ENCODE measurements at places on chromosomes 13 and 19.

DNA sequence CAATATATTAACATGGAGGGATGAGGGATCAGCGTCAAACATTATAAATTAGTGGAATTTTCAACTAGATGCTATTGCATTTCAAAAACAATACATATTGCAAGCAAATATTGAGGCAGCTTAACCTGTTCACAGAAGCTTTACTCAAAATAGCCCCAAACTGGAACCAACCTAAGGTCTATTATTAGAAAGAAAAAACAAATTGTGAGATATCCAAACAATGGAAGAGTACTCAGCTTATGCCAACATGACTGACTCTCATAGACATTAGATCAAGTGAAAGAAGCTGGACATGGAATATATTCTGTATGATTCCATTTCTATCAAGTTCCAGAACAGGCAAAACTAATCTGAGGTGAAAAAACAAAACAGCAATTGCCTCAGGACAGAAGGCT is 27.6 kb upstream of the NEK3 start:
- no peak for DNase-seq

DNA sequence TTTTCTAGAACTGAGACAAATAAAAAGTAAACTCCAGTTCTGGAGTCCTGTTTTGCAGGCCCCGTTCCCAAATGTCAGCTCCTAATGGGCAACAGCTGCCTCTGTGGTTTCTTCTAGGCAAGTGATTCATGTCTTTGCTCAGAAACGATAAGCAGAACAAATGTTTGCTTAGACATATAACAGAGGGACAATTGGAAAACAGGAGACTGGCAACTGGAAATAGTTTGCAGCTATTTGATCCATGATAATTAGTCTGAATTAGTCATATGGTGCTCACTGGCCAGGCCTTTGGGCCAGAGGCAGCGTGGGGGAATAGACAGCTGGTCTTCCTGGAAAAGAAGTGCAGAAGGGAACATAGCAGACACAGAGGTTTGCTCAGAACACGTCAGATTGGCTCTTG is 29.2 kb upstream of the TSHZ3 start:
- DNase-seq = peak; percentile 2

DNA sequence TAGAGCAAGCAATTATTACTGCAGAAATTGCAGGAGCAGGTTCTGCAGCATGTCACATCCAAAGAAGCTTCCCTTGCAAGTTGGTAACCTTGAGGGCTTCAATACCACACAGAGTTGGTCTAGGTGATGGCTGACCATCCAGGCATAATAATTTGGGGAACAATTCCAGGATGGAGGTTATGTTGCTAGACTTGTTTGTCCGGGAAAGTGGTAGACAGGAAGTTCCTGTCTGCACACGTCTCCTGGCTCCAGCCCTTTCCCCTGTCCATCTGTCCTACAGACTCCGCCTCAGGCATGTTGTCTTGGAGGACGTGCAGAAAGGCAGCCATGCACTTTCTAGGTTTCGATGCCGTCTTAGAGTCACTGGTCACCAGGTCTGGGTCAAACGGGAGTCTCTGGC is 26.0 kb downstream of the DPRX start:
- no peak for DNase-seq

DNA sequence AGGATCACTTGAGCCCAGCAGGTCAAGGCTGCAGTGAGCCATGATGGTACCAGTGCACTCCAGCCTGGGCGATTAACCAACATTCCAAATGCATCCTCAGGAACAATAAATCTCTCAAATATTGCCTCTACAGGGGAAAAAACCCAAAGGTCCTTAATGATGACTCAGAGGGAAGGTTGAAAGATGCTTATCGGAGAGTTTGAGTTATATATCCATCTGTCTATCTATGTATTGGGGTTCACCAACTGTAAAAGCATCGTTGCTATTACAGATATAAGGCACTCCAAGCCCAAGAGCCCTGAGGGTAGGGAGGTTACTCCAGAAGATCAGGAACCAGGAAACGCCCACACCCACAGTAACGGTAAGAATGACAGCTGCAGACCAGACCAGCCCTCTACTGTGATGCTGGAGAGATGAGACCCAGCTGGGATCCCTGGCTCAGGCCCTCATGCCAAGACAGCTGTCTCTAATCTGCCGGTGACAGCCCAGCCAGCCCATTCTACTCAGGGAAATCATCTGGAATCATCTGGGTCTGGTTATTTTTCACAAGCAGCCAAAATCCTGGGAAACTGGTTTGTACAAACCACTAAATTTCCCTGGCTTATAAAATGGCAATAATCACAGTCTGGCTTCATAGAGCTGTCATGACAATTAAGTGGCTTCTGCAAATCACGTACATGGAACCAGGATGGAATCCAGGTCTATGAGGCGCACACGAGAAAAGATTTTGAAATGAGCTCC is 23.8 kb downstream of the TEX101 start:
- no peak for DNase-seq

DNA sequence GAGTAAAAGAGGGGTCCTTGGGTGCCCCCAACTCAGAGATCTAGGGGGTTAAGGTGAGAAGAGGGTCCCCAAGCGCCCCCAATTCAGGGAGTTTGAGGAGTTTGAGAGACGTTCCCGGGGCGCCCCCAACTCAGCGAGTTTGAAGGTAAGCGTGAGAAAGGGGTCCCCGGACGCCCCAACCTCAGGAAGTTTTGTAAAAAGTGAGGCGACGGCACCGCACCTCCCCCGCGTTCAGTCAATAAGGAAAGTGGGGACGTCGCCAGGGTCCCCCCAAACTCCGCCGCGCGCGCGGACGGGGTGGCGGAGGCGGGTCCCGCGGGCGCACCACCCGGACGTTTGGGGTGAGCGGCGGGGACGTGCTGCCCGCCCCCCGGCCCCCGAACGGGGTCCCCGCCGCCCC is 353 bp downstream of the RFX2 start:
- DNase-seq = no peak

DNA sequence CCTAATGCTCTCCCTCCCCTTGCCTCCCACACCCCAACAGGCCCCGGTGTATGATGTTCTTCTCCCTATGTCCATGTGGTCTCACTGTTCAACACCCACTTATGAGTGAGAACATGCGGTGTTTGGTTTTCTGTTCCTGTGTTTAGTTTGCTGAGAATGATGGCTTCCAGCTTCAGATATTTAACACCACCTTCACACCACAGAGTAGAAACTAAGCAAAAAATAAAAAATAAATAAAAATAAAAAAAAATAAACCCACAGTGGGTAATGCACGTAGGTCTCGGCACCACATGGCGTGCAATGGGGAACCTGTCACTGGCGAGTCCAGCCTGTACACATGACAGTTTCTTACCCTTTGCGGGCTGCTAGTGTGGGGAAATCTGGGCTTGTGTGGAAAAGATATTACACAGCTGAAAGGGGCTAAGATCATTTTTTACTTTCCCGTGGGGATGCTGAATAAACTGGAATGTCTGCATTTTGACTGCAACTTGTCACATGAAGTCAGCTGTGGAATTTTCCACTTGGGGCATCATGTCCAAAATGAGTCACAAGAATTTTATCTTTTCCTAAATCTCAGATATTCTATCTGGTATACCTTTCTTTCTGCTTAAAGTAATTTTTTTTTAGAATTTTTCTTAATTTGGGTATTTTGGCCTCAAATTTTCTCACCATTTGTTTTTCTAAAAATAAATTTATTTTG is 170.5 kb downstream of the IRS2 start:
- DNase-seq = no peak

GRCh38 chr13:25874907-25875306 is 176.9 kb downstream of the SHISA2 start:
- DNase-seq = no peak

- DNase-seq = no peak
These were observed 9.0 kb downstream of the NACC1 start for GRCh38 chr19:13127051-13127450.

DNA sequence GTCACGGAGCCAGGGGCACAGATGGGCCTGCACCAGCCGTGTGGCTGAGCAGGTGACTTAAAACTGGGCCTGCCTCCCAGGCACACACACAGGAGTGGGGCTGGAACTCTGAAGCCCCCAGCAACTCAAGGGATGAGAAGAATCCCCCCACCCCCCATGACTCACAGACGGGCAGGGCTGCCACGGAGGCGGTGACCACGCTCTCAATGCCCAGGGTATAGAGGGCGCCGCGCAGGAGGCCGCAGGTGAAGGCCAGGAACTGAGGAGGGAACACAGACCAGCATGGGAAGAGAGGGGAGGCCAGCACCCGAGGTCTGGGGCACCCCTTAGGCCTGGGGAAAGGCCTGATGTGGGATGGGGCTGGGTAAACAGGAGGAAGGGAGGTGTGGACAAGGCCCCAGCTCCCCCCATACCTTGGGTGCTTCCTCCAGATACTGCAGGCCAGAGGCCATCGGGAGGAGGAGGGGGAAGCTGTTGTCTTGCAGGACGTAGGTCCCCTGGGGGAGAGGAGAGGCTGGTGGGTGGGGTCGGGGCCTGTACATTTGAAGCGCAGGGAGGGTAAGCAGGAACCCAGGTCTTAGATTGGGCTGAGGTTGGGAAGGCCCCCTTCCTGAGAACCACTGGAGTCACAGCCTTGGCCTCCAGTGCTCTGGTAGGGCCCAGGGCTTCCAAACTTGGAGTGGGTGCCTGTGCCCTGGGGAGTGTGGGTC is 3.1 kb upstream of the NKPD1 start:
- no peak for DNase-seq

GRCh38 chr13:77503398-77503797 is 32.1 kb upstream of the SCEL start:
- DNase-seq = no peak

DNA sequence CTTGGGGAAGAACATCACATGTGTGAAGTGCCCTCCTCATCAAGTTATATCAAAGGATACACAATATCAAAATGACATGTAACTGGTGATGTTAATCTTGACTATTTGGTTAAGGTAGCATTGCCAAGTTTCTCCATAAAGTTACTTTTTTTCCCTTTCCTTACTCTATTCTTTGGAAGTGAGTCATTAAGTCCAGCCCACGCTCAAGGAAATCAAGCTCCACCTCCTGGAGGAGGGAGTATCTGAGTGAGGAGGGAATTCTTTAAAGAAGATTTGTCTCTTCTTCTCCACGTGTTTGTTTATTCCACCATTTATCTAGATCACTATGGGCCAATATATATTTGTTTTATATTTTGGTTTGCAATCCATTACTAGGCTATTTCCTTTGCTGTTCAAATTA is 33.6 kb upstream of the FNDC3A start:
- peak; percentile 44 for DNase-seq

GRCh38 chr19:51708811-51709210 is 15.0 kb downstream of the HAS1 start:
- no peak for DNase-seq

DNA sequence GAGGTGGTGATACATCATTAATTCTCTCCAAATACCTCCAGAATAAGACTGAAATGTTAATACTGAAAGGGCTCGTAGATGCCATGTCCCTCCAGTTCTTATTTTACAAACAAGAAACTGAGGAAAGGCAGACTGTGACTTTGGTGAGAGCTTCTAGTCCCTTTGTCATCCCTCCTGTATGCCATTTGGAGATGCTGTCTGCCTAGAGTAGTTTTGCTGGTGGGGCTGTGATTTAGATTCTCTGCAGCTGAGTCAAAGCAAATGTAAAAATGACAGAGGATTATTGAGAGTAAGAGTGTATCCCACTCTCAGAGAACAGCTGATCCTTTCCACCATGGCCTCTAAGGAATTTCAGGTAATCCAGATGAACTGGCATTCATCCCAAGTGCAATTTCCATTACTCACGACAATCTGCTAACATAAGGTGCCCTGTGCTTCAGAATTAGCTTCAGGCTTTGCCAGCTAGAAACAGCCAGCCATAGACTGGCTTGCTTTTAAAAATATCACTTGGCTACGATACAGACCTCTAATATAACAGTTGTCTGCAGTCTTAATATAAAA is 16.8 kb downstream of the PABPC3 start:
- DNase-seq = no peak

- DNase-seq = no peak
These were observed 725 bp downstream of the FAM124A start for GRCh38 chr13:51222686-51223559.

- DNase-seq = no peak
These were observed 12.2 kb downstream of the PPP1R12C start for GRCh38 chr19:55105237-55105636.

GRCh38 chr13:59665732-59666131 is 498.0 kb downstream of the DIAPH3 start:
- DNase-seq = no peak

DNA sequence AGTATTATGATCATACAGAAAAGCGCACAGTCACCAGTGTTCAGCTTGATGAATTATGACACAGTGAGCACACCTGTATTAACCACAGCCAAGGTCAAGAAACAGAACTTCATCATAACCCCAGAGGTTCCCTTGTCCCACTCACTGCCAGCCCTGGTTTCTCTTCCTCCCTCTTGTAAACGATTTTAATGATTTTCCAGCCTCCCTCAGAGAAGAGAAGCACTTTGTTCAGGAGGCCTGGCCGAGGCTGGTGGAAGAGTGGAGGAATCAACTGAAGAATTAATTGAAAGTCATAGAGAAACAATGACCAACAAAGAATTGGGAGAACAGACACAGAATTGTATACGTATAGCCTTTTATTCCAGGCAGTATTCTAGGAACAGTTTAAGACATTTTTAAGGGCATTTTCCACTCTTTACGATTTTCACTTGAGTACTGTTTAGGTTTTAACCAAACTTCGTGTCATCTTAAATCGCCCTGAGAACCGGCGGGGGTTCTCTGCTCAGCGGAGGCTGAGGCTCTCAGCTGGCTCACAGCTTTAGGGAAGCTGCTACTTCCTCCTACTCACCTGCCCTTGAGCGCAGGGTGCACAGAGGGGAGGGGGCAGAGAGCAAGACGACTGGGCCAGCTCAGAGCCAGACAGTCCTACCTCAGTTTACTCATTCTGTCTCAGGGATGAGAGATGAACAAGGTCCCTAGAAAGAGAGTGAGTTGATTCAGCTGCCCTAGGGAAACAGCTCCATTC is 108.6 kb downstream of the AKAP11 start:
- DNase-seq = no peak

GRCh38 chr19:48174445-48175030 is 4.1 kb downstream of the ZSWIM9 start:
- DNase-seq = no peak

DNA sequence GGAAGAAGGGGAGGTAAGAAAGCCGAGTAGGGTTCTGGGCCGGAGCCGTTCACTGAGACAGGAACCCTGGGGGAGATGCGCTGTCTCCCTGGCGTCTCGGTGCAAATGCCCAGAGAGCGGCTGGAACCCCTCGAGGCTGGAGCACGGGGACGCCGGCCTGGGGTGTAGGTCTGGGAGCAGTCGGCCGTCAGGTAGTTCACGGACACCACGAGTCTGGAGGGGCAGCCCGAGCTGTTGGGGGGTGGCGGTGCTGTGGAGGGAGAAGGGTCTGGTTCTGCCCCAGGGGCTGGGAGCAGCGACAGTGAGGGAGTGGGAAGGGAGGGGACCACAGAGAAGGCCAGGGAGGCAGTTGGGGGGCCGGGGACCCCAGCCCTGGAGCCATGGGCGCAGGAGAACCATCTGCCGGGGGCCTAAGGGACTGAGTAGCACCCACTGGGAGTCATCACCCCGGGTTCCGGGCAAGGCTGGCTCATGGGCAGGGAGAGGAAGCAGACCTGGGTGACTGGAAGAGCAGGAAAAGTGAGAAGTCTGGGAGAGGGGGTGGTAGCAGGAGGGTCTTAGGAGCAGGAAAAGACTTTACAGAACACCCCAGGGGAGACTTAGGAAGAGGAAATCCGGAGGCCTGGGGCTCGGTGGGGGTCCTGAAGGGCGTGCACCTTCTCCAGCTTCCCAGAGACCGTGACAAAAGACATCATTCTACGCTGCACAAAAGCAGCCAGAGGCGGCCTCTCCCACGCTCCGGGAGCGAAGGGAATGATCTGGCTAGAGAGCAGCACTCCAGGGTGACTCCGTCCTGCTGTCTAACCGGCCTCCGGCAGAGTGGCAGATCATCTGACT is 173.1 kb upstream of the SOX1 start:
- no peak for DNase-seq
